ENCODE measurements at places on chromosomes 5 and 9.

DNA sequence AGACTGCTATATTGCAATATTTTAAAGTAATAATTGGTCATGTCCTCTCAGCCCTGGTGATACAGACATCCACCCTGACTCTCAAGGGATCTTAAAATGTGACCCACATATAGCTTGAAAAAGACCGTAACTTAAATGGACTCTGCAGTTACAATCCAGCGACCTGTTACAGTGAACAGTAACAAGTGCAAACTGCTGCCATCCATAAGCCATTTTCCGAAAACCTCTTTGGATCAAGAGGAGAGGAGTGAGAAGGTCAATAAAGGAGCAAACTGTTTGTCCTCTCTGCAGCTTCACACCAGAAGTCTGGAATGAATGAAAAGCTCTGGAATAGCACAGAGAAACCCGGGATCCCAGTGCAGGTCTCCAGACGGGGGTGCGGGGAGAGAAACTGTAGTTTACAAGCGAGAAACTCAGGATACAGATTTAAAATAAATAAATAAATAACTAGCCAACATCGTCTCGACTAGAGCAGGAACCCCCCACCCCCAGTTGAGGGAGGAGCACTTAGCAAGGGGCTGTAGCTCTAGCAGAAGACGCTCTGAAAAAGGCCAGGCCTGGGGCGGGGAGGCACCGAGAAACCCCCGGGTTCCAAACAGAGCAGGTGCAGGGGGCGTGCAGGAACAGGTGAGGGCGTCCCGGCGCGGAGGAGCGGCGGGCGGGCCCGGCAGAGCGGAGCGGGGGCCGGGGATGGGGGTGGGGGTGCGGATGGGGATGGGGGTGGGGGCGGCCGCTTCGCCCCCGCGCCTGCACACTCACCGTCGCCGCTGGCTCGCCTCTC is 572 bp downstream of the ZDHHC21 start:
- peak; percentile 7 for DNase-seq

- DNase-seq = no peak
Observed at GRCh38 chr5:173204185-173204979, 30.6 kb downstream of the NKX2-5 start.

DNA sequence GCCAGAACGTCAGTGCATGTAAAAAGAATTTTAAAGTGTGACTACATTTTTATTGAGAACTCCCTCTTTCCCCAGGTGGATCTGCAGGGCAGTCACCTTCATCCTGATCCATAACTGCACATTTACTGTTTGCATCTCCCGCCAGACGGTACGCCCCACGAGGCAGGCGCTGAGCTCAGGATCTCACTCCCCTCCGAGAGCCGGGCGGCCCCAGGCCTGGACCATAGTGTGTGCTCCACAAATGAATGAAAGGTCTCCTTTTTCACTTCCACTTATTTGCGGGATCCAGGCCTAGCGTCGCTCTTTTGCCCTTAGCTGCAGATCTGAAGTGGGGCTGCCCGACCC is 378 bp downstream of the DROSHA start:
- DNase-seq = peak; percentile 18

DNA sequence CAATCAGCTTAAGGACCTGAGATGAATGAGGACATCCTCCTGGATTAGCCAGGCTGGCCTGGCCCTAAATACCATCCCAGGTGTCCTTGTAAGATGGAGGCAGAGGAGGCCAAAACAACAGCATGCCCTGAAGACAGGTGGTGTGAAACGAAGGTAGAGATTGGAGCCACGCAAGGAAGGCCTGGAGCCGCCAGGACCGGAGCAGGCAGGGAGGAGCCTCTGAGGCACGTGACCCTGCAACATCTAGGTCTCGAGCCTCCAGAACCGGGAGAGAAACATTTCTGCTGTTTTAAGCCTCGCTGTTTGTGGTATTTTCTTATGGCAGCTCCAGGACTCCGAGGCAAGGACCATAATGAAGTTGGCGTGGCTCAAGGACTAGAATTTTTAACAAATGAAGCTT is 9.7 kb upstream of the COL5A1 start:
- no peak for DNase-seq

DNA sequence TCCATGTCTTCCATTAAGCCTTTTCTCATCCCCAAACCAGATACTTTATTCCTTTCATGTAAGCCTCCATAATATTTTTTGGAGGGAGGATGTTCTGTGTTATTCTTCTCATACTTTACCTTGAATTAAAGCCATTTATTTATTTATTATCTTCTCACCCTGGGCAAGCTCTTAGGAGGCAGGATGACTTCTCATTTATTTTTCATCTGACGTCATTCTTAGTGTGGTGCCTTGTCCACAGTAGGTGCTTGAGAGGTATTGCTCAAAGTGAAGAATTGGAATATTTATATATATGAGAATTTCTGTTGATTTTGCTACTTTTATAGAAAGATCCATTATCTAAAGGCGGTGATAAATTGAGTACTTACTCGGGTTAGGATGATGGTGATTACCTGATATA is 458.3 kb upstream of the ACTBL2 start:
- no peak for DNase-seq

DNA sequence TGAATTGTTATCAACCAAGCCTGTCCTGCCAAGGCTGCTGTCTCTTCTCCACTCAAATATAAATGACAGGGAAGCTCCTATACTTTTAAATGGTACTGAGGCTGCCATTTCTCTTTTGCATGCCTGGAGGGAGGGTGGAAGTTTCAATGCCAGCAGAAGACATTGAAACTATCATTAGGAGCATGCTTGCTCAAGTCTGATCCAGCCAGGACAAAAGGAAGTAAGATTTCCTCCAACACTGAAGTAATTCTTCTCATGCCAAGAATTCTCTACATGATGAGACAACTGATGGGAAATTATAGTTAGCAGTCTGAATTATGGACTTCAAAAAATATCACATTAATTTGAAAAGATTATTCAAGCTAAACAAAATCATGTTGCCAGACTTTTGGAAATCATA is 5.4 kb downstream of the SPINK6 start:
- no peak for DNase-seq

DNA sequence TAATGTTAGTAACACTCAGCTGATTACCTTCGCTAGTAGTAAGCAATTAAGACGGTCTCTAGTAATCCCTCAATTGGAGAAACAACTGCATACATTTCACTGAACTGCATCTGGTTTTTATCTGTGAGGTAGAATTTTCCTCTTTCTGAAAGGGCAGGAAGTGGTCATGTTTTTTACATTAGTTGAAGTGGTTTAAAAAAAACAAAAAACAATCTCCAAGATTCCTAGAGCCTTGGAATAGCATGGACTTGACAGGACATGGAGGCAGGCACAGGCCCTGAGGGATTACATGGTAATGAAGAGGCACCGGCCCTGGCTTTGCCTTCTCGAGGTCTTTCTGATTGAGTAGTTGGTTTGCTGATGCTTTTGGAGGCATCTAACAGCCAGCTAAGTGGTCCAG is 25.8 kb downstream of the THBS4 start:
- no peak for DNase-seq

GRCh38 chr5:151281001-151281639 is 22.4 kb downstream of the SLC36A3 start:
- DNase-seq = no peak

GRCh38 chr5:72280581-72281069 is 39.4 kb downstream of the MRPS27 start:
- DNase-seq = no peak

GRCh38 chr9:15999422-16000339 is 446.8 kb downstream of the CCDC171 start:
- peak; percentile 12 for DNase-seq

DNA sequence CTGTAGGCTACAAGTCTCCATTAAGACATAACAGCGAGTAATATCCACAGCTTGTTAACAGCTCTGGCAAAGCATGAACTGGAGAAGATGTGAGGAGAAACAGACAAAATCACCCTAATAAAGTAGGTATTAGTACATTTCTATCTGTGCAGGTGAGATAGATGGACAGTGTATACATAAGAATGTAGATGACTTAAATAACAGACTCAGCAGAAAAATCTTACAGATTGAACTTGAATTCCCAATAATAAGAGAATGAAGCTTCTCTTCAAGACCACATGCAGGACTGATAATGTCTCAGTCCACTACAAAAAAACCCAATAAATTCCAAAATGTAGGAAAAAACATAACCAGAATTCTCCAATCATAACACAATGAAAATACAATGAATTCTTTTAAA is 153.0 kb downstream of the IRX2 start:
- no peak for DNase-seq

- DNase-seq = no peak
Observed at GRCh38 chr5:14675865-14676300, 11.4 kb downstream of the OTULIN start.

DNA sequence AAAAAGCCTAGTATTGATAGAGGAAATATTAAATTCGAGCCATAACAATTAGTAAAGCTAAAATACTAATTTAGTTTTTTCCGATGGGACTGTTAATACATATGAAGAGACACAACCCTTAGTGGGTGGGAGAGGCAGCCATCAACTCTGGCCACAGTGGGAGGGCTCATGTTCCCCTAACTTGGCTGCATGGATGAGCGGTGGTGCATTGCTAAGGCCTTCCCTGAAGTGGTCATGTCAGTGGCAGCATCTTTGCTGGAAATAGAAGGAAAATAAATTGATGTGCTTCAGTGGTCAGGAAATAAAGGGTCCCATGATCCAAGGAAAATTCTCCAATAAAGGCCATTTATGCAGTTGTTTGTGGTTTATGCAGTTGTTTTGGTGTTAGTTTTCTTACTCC is 33.9 kb upstream of the F2RL2 start:
- no peak for DNase-seq

DNA sequence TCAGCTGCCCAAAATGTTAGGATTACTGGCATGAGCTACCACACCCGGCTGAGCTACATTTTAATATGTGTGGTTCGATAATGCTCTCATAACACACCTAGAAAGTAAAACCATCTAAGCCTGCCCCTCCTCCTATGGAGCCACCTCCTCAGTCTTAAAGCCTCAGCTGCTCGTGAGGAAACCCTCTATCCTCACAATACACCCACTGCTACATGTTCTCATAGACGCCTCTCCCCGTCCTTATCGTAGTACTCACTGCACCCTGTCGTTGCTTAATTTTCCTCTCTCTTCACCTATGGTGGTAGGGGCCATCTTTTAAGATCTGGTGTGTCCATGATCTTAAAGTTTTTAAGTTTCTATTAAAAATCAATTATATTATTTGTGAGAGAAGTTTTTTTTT is 72.9 kb downstream of the RCL1 start:
- DNase-seq = no peak

DNA sequence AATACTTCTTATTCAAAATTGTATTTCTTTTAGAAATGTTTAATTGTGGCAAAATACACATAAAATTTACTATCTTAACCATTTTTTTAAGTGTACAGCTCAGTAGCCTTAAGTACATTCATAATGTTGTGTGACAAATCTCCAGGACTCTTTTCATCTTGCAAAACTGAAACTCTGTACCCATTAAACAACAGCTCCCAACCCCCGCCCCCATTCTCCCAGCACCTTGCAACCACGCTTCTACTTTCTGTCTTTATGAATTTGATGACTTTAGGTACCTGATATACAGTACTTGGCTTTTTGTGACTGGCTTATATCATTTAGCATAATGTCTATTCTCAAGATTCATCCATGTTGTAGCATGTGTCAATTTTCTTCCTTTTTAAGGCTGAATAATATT is 2.8 kb upstream of the IL5 start:
- no peak for DNase-seq

GRCh38 chr9:660227-660626 is 181.3 kb upstream of the DMRT1 start:
- no peak for DNase-seq

GRCh38 chr5:15255576-15255975 is 244.4 kb upstream of the FBXL7 start:
- DNase-seq = no peak

GRCh38 chr5:1489754-1490153 is 34.0 kb downstream of the LPCAT1 start:
- no peak for DNase-seq

DNA sequence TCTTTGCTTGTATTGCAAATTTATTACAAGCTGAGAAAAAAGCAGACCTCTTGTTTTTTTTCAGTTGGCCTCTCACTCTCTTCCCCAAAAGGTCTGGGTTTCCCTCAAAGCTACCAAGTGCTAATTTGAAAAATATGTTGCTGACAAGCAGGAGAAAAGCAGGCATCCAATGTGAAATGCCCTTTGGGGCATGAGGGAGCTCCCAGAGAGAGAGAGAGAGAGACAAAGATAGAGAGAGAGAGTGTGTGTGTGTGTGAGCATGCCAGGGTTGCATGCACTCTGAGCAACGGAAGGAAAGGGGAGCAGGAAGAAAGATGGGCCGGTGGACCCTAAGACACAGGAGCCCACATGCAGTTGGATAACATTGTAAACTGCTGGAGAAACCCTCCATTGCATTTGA is 358.4 kb downstream of the TMEM38B start:
- no peak for DNase-seq

DNA sequence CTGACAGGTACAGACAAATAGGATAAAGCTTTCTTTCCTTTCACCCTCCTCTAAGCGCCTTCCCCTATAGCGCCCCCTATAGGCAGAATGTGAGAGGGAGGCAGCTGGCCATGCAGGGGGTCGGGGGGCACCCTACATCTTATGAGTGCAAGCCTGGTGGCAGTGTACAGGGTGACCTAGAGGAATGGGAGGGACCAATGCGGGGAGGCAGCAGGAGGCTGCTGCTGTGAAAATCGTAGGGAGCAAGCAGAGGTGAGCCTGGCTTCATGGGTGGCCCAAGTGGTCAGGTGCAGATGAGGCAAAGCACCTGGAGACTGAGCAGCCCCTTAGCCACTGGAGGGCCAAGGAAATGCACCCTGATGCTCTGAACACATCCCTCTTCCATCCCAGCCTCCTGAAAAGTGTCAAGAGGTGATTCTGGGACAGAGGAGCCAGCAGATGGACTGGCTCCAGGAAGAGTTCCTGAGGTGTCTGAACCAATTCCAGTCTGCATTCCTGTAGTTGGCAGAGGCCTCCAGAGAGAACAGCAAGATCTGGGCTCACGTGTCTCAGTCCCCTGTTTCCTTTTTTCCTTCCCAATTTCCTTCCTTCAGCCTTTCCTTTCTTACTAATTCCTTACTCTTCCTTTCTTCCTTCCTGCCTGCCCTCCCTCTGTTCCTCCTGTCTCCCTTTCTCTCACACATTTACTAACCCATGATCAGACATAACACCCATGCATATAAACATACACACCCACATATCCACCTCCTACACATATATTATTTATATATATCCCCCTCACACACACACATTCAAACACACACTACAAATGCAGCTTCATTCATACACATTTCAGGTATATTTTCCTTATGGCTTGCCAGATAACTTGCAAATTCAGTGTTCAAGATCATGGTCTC is 32.8 kb upstream of the GALNT10 start:
- no peak for DNase-seq

DNA sequence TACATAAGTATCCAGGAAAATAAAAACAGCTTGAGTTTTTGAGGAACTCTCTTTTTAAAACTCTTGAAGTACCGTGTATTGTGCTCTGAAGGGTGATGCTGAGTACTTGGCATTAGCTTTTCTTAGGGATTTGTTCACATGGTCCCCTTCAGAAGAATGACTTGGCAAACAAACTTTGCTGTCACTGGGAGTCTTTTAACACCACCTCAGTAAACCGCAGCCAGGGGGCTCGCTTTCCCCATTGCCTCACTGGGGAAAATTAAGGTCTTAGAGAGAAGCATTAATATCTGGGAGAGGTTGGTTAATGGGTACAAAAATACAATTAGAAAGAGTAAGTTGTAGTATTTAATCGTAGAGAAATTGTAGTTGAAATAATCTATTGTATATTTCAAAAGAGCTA is 105.9 kb upstream of the DAP start:
- DNase-seq = no peak

- no peak for DNase-seq
Observed at GRCh38 chr5:55923177-55923771, 71.5 kb downstream of the IL6ST start.

GRCh38 chr5:6872441-6873160 is 159.4 kb downstream of the TENT4A start:
- DNase-seq = no peak

- no peak for DNase-seq
Observed at GRCh38 chr5:152622628-152623027, 217.5 kb upstream of the NMUR2 start.
